ENCODE measurements at places on chromosomes 7 and 10.

DNA sequence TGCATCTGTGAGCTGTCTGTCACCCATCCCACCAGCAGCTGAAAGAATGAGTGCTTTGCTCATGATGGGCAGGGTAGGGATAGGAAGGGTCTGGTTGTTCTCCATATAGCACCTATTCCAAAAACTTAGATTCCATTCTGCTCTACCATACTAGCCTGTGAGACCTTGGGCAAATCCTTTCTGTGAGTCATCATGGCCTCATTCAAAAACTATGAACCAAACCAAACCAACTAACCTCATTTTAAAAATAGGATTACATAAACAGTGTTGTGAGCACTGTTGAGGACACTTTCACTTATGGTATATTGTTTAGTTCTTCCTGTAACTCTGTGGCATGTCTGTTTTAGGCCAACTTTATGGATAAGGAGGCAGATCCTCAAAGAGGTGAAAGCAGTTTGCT is 30.9 kb upstream of the STEAP4 start:
- no peak for DNase-seq

- no peak for DNase-seq
Measured at GRCh38 chr7:39184391-39184790, 206.7 kb downstream of the POU6F2 start.

GRCh38 chr7:131110297-131111080 is 217.2 kb upstream of the MKLN1 start:
- no peak for DNase-seq

GRCh38 chr10:84665883-84666463 is 337.6 kb downstream of the CCSER2 start:
- DNase-seq, result no peak

DNA sequence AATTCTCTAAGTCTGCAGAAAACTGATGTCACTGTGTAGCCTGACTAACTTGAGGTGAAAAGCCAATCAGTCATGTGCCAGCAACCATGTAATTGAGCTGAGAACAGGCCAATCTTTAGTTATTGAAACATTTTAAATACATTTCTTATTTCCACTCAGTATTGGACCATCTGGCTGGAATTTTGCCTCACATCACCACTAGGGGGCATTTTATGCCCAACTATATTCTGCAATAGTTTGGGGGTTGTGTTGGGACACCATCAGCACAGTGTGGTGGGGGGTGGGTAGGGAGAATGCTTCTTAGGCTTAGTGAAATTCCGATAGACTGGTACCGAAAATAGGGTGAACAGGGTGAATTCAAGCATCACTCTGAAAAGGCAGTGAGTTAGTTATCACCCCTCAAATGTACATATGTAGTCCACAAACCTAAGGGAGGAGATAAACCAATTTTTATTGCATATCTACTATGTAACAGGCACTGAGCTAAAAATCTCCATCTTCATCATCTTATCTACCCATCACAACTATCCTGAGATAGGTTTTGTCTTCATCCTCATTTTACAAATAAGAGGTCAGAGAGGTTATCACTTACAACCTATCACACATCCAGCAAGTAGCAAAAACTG is 17.8 kb downstream of the NPSR1 start:
- DNase-seq, result no peak

DNA sequence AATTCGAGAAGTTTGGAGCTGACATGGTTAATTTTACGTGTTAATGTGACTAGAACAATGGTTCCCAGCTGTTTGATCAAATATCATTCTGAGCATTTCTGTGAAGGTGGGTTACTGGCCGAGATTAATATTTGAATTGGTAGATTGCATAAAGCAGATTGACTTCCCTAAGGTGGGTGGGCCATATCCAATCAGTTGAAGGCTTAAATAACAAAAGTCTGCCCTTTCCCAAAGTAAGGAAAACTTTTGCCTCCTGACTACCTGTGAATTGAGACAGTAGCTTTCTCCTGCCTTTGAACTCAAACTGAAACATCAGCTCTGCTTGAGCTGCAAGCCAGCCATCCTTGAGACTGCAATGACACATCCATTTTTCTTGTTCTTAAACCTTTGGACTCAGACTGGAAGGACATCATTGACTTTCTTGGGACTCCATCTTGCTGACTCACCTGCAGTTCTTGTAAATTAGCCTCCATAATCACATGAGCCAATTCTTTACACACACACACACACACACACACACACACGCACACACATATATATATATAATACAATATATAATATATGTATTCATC is 63.1 kb upstream of the LRRTM3 start:
- no peak for DNase-seq

GRCh38 chr7:83970081-83970480 is 224.5 kb downstream of the SEMA3A start:
- DNase-seq, result no peak

GRCh38 chr7:56092789-56093531 is at the start of gene PHKG1:
PHKG1 (minus strand) TSS chr7:56092952; CDS start chr7:56088941, 4,011 bp downstream.
- no peak for DNase-seq

DNA sequence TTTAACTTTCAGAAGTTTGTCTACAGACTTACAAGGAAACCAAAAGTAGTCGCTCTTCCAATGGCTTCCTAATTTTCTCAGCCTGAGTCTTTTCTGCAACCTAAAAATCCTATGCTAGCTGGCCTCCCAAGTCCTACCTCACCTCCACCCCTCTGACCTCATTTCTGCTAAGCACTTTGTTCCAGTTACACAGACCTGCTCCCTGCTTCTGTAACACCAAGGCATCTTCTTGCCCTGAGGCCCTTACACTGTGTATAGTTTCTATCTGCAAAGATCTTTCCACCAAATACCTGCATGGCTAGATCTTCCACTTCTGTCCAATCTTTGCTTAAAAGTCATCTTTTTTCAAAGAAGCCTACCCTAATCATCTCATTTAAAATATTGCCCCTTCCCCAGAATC is 1.9 kb upstream of the SNX13 start:
- DNase-seq, result no peak

DNA sequence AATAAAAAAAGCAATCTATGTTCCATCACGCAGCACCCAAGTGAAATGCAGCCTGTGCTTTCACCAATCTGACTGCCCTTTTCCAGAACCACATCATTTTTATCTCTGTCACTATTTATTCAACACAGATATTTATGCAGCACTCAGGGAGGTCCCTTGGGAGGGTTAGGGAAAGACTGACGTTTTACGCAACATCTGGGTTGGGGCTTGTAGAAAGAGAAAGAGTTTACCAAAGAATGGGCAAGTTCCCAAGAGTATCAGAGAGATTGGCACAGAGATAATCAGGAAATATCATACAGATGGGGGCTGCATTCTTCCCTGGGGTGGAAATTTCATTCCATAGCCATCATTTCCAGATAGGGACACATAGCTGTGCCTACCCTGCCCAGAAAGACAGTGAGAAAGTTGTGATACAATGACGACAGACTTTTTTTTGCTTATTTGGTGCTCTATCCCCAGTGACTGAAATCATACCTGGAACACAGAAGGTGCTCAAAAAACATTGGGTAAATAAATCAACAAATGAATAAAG is 474.2 kb downstream of the CALN1 start:
- no peak for DNase-seq

Measured in activated effector memory CD4-positive, alpha-beta T cell treated with anti-CD3 and anti-CD28 coated beads, Interleukin-2, amount 50 U/mL, for 16 hours (primary cell).